Activated naive CD4-positive, alpha-beta T cell (primary cell): ENCODE measurements at places on chromosomes 6 and 20.

DNA sequence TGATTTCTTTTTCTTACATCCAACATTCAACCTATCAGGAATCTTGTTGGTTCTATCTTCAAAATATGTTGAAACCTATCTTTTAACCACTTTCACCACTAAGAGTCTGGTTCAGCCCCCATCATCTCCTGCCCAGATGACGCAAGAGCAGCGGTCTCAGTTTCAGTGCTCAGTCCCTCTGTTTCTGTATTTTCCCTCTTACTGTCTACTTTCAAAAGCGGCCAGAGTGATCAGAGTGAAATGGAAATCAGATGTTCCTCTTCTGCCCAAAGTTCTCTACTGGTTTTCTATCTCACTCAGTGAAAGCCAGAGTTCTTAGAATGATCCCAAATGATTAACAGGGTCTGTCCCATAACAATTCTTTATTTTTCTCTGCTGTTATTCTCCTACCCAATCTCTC is 147.9 kb upstream of the PDE7B start:
- no peak for DNase-seq

DNA sequence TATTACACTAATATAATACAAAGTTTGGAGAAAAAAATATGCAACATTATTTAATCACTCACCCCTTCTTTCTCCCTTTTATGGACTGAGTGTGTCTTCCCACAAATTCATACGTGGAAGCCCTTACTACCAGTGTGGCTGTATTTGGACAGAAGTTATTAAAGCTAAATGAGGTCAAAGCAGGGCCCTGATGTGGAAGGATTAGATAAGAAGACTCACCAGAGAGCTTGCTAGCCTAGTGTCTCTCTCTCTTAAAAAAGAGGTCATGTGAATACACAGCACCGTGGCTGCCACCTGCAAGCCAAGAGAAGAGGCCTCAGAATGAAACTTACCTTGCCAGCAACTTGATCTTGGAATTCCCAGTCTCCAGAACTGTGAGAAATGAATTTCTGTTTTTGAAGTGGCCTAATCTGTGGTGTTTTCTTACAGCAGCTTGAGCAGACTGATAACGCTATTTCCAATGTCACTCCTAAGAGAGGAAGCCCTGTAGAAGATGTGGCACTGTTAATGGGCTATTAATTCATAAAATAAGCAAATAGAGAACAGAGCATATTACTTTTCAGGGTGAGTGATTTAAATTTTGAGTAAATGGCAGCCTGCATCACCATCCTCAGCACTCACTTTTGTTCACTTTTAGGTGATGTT is 233.4 kb downstream of the TBC1D7 start:
- no peak for DNase-seq

DNA sequence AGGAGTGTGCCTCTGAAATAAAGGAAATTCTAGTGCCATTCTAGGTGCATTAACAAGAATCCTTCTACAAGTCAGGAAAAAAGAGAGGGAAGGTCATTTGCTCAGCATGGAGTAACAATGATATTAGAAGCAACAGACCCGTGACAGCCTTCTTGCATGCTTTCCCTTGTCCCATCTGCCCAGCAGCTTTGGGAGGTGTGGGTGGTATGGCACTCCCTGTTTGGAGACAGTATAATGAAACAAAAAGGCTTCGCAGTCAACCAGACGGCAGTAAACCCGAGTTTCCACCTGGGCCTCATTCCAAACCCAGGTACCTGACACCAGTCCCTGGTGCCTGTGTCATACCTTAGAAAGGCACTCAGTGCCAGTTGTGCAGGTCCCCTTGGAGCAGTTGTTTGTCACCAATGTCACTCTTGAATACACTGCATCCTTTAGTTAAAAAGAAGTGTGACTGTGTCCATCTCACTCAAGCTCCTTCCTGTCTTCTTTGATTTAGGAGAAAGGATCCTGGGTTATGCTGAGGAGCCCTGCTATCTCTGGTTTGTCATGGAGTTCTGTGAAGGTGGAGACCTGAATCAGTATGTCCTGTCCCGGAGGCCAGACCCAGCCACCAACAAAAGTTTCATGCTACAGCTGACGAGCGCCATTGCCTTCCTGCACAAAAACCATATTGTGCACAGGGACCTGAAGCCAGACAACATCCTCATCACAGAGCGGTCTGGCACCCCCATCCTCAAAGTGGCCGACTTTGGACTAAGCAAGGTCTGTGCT is 14.7 kb downstream of the STK35 start:
- DNase-seq = no peak

- no peak for DNase-seq
Observed at GRCh38 chr6:10112871-10113549, 301.9 kb downstream of the TFAP2A start.
